Testis (tissue), 5 donors: ENCODE measurements at places on chromosomes 3 and 15. TPM values are rescaled to one million over a fixed set of nuclear protein-coding genes. Genes with fewer than 3 reads are reported as not detected.

DNA sequence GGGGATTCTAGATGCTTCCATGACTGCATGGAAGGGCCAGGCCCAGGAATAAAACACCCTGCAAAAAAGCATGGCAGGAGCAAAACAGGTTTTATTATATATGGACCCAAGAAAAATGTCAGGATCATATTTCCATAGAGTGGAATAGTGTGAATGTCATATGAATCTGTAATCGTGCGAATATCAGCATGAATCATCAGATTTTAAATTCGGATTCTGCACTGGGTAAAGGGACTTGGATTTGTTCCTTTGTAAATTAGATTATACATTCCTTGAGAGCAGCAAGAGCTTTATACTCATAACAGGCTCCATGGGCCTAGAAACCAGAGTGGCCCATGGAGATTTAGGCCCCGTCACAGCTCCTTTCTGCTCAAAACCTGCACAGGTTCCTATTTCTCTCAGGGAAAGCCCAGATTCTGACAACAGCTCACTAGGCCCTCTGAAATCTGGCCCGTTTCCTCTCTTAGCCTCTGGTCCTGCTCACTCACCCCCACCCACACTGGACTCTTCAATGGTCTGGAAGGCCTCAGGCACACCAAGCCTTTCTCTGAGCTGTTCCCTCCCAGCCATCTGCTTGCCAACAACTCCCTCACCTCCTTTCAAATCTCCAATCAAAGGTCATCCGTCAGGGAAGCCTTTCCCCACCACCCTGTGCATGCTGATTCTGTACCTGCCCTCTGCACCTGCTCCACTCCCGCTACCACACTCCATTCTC, 76.0 kb downstream of the FEM1B start:
- DNase-seq = no peak

The ADCY5 gene
- 41.6 TPM for total RNA-seq

DNA sequence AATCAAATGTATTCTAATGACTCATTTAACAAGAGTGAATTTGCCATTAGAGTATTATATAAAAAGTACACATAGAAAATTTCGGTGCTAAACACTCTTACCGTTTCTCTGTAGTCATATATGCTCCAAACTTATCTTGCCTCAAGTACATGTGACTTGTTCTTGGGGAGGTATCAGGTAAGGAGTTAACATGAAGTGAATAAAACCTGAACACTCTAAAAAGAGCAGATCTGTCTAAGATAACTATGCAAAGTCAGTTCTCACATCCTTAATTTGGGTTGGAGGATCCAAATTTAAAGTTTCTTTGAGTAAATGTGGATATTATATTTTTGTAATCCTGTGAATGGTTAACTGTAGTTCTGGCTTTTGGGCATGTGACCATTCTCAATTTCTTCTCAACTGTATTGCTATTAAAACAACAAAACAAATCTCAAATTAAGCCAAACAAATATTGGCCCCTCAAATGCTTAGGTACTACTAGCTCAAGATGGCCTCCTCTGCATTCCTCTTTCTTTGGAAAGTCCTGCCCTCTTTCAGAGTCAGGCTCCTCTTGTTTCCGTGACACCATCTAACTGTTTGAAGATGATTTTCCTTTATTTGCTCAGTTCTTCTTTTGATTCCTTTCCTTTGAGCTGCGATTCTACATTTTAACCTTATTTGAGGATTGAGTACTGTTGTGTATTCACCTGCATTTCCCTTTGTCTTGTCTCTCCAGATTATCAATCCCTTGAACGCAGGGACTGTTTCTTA, 4.2 kb downstream of the EDEM1 start:
- DNase-seq = no peak

DNA sequence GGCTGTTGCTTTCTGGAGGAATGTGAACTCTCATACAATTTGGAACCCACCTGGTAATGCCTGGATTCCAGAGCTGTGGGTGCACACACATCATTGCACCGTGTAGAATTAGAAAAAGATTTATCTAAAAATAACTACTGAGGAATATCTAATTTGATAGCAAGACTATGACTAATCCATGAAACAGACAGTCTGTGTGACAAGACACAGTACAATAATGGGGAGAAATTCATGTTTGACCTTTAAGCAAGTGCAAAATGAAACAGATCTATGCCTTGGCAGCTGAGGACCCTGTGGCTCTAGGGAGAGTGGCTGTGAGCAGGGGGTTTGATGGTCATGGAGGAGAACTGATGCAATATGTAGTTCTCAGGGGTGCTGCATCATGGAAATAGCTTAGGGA, 7.9 kb upstream of the DOCK3 start:
- DNase-seq = no peak

The TRH gene
- total RNA-seq = 0.87 TPM

The ACAD9 gene
- 80.6 TPM for total RNA-seq

GRCh38 chr15:33242669-33243191, 48.2 kb upstream of the FMN1 start:
- no peak for DNase-seq

DNA sequence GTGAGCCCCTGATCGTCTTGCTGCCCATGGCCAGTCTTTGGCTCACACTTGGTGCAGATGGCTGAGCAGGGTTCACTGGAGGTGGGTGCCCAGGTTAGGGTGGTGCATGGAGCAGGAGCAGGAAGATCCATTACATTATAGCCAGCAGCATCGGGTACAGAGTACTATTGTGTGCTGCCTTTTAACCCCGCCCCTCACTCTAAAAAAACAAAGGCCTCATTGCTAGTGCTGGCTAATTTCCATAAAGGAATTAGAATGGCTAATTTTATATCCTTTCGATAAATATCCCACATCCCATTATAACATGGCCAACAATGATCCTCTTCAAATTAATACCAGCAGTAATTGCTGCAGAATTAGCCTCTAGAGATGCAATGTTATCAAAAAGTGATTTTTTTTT, 45.8 kb upstream of the PPP4R2 start:
- no peak for DNase-seq

The CPEB1 gene
- 74.3 TPM for total RNA-seq

GRCh38 chr3:4597208-4597985, 104.2 kb downstream of the ITPR1 start:
- DNase-seq = no peak

- DNase-seq = no peak
Measured at GRCh38 chr3:197878427-197878826, 71.6 kb upstream of the RPL35A start.

The CISH gene
- 1.3 TPM for total RNA-seq

The CELF6 gene
- total RNA-seq = 22.0 TPM

The HCN4 gene
- total RNA-seq = 12.6 TPM

The SLC22A13 gene
- total RNA-seq = 2.6 TPM

- DNase-seq = no peak
Measured at GRCh38 chr15:47363653-47364052, 353.7 kb upstream of the SEMA6D start.

The MCTP2 gene
- 13.8 TPM for total RNA-seq

The SLC28A1 gene
- total RNA-seq = 0.31 TPM

The THSD4 gene
- total RNA-seq = 21.5 TPM

DNA sequence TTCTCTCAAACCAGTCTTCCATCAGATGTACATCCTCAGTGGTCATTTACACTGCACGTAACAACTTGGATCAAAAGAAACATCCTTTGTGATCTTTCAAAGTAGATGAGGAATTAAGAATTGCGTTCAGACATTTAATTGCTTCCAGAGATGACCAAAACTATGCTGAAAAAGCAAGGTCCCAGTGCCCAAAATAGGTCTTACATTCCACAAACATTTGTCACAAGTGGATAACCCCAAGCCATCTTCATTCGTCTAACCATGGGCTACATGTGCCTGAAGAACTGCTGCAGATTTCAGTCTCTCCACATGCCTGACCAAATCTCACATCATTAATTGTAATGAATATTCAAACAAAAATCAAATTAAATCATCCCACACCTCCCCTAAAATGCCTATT, 273.6 kb downstream of the SHOX2 start:
- no peak for DNase-seq

- DNase-seq = no peak
Measured at GRCh38 chr3:46228260-46229242, 13.7 kb upstream of the CCR3 start.

The GP5 gene
- 0.06 TPM for total RNA-seq

The POPDC2 gene
- total RNA-seq = 5.7 TPM

The RAD51 gene
- total RNA-seq = 16.9 TPM

DNA sequence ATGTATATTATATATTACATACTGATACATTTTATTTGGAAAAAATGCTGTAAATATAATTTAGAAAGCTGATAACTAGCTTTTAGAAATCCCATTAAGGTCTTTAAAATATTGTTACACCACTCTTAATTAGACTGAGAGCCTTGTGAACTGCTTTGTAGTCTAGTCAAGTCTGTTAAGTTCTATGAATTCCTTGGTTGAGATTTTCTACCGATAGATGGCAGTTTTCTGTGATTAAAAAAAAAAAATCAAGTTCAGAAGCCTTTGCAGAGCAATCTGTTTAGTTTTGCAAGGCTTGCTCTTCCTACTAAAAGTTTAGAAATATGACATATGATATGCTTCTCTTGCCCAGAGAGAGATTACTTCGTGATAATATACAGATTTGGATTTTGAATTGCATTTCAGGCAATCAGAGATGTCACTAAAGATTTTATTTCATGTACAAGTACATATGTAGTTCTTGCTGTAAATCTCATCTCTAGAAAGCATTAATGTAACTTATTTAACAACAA, 60.4 kb upstream of the SLITRK3 start:
- no peak for DNase-seq

DNA sequence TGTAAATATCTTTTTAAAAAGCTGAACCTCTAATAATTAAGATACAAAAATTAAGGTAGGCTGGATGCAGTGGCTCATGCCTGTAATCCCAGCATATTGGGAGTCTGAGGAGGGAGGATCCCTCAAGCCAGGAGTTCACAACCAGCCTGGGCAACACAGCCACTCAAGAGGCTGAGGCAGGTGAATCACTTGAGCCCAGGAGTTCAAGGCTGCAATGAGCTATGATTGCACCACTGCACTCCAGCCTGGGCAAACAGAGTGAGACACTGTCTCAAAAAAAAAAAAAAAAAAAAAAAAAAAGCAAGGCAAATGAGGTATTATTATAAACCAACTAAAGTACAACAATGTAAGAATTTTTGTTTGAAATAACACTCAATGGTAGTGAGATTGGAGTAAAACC, 47.6 kb downstream of the EFHB start:
- no peak for DNase-seq

The SCN11A gene
- 3.5 TPM for total RNA-seq
